ENCODE measurements at places on chromosomes 2 and 18.
A peak's percentile ranks its signal among the peaks of the same experiment; 100 is the strongest.

DNA sequence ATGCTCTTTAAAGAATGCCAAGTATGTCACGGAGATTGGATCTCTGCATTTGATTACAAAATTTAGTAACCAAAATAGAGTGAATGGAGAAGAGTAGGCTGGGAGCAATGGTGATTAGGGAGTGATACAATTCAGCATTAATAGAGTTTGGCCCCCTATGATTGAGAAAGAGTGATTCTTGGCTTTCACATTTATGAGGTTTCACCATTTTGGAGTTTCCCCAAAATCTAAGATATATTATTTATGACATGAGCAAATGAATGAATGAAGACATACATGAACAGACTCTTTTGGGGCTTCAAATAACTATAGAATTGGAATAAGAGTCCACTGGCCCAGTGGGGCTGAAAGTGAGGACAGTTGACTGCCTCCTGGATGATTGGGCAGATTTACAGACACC is 255.2 kb downstream of the LPIN1 start:
- DNase-seq, result no peak

DNA sequence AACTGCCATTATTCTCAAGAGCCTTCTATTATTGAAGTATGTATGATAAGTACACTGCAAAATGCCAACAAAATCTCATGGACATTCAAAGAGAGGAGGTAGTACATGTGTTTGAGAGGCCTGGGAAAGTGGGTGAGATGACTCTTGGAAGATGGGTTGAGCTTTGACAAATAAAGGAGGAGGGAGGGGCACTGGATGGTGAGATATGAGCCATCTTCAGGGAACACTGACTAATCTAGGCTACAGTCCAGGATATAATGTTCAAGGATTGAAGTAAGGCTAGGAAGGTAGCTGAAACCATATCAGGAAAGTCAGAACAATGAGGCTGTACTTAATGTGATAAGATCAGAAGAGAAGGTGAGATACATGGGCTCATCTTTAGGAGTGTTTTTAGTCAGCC is 559.7 kb downstream of the ZEB2 start:
- no peak for DNase-seq

- no peak for DNase-seq
Measured at GRCh38 chr18:78041218-78041617, 791.6 kb downstream of the GALR1 start.

GRCh38 chr18:32968248-32968647 is 195.4 kb upstream of the KLHL14 start:
- no peak for DNase-seq

DNA sequence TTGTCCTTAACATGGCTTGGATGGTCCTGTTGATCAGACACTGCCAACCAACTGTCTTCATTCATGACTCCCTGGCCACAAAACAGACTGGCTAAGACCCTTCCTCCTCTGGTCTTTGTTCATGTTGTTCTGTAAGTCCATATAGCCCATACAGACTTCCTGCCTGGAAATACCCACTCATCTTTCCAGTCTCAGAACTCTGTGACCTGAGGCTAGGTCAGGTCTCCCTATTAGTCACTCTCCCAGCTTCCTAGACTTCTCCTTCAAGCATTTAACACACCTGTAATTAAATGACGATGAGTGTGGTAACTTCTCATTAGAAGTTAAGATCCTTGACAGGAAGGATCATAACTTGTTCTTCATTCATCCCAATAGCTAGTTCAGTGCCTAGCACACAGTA is 56.3 kb downstream of the CCDC93 start:
- DNase-seq, result no peak

GRCh38 chr2:75801234-75801982 is 90.7 kb upstream of the GCFC2 start:
- DNase-seq, result no peak

- DNase-seq, result peak; percentile 33
Measured at GRCh38 chr2:215002500-215002899, 135.9 kb downstream of the ABCA12 start.

DNA sequence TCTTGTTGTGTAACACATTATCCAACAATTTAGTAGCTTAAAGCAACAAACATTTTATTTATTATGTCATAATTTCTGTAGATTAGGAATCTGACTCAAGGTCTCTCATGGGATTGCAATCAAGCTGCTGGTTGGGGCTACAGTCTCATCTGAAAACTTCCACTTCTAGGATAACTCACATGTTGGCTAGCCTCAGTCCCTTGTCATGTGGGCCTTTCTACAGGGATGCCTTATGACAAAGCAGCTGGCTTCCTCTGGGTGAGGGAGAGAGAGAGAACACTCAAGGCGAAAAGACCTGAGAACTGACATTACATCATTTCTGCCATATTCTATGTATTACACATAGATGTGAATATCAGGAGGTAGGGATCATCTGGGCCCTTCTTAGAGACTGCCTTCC is 317.9 kb upstream of the VRK2 start:
- DNase-seq, result no peak

- DNase-seq, result no peak
Measured at GRCh38 chr2:240983361-240983995, 14.9 kb upstream of the SNED1 start.

DNA sequence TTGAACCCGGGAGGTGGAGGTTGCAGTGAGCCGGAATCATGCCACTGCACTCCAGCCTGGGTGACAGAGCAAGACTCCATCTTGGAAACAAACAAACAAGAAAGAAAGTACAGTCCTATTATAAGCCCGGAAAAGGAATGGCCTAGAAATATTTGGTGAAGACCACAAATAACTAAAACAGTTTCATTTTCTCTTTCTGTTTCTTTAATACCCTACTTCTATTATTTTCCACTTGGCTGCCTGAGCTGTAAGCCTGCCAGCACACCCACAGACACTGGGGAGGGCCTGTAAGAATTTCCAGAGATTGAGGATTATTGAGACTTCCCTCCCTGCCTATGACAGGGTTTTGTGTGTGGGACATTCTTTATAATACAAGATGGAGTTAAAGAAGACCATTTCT is 188.0 kb upstream of the DCC start:
- peak; percentile 15 for DNase-seq
